ENCODE measurements at places on chromosomes 12 and 14.

GRCh38 chr14:88791629-88792472, 902 bp downstream of the EML5 start:
- DNase-seq = no peak

- DNase-seq = peak; percentile 43
These were observed 158.0 kb downstream of the EGLN3 start for GRCh38 chr14:33792720-33793368.

GRCh38 chr14:100825713-100826331, at the start of gene MEG3:
Gene MEG3, plus strand, starts transcription at chr14:100826118.
- DNase-seq = no peak

DNA sequence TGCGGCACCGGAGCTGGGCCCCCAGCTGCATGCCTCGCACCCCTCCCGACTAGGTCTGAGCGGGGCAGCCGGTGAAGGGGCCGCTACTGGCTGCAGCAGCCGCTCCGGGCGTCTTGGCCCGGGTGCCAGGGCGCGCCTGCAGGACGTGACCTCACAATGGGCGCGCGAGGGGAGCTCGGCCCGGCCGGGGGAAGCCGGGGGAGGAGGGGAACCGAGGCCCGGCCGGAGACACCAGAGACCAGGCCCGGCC, 353 bp downstream of the BAG5 start:
- no peak for DNase-seq

- no peak for DNase-seq
These were observed 123.3 kb downstream of the SSPN start for GRCh38 chr12:26318661-26319068.

GRCh38 chr14:33675415-33676130, 275.3 kb downstream of the EGLN3 start:
- DNase-seq = no peak

- no peak for DNase-seq
These were observed 881 bp downstream of the PYGL start for GRCh38 chr14:50943261-50943942.

GRCh38 chr12:94405413-94406116, 54.1 kb downstream of the CEP83 start:
- no peak for DNase-seq

DNA sequence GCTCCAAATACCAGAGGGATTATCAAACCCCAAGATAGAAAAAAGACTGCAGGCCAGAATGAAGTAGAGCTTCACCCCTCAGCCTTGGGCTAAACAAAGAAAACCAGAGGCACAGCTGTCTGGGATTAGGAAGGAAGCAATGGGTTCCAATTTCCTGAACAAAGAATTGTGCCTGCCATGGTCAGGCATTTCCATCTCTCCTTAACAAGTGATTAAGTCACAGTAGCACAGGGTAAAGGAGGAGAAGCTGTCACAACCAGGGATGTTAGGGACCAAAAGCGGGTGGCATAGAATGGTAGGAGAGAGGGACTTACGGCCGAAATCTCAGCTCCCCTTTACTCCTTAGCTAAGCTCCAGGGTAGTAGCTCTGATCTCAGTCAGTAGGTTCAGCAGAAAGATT, 33.9 kb downstream of the SPTLC2 start:
- DNase-seq = no peak

- no peak for DNase-seq
These were observed 14.7 kb downstream of the DLST start for GRCh38 chr14:74896400-74896799.

GRCh38 chr14:73324533-73324932, 87.2 kb downstream of the PAPLN start:
- no peak for DNase-seq

- DNase-seq = no peak
These were observed 1.6 kb downstream of the CMKLR1 start for GRCh38 chr12:108337235-108338223.

DNA sequence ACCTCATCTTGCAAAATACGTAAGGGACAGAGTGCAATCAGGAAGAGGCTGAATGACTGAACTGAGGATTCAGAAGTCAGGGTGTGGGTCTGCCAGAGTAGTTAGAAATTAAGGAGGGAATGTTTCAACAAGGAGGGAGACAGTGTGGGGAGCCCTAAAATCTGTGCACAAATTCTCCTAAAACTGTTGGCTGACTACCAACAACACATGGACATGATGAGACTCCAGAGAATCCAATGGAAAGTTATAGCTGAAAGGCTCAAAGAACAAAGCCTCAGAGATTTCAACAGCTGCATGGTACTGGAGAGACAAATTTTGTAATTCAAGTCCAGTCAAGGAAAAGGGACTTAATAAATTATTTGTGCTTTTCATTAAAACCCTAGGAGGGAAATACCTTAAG, 36.1 kb upstream of the NEDD1 start:
- DNase-seq = no peak

DNA sequence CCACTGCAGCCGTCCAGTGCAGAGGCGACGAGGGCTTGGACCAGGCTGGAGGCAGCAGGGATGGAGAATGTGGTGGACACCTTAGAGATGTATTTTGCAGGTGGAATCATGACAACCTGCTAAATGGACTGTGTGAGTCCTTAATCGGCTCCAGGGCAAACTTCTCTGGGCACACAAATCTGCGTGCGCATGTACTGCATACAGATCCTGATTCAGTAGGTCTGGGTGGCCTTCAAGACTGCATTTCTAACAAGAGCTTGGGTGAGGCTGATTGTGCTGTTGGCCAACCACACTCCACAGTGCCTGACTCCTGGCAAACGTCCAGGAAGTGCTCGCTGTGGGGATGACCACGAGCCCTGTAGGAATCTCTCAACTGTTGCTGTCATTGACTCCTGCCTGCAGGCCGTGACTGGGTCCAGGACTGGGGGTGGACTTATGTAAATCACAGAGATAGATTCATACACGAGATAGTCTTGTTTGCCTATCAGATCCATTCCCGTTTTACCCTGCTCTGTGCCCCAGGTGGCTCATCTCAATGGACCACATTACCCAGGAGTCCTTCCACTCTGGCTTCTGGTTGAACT, 27.2 kb downstream of the JDP2 start:
- no peak for DNase-seq

GRCh38 chr14:62213516-62213915, 451.3 kb downstream of the SNAPC1 start:
- no peak for DNase-seq

DNA sequence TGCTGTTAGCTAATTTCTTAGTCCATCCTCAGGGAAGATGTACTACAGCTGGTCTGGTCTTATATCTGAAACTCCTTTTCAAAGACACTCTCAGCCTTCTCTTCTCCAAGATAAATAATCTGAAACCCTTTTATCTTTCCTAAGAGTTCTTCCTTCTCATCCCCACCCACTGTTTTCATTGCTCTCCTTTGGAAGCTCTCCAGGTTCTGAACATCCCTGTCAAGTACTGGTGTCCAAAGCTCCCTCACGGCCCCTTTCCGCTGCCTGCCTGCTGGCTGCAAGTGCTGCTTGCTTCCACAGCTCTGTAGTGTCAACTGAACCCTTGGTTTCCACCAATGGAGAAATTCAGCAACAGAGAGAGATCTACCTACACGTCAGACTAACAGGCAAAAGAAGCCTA, 6.6 kb upstream of the SLC6A13 start:
- DNase-seq = no peak

DNA sequence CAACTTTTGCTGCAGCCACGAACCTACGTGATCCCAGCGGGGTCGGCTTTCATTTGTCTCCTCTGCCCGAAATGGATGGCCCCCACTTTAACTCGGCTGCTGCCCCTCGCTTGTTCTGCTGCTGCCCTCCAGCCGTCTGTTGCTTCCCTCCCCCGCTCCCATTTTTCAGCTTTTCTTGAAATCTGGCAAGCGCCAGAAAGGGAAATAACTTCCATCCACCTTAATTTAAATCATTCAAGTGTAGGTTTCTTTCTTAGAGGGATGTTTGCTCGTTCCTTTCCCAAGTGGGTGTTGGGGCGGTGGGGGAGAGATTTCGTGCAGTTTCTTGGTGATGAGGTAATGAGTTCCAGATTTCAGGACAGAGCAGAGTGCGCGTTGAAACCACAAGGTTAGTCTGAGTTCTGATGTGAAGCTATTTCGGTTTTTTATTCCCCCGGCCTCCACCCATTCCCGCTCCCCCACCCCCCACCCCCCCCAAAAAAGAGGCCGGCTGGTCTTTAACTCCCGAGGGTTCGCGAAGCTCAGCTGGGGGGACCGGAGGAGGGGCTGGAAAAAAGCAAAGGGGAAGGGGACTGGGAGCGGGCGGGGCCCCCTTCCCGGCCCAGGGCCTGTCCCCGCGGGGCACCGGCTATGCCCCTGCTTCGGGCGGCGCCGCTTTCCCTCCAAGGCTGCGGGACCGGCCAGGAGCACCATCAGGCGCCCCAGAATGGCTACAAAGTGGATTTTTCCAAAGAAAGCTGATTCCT, 2.2 kb upstream of the ZFP36L1 start:
- no peak for DNase-seq

DNA sequence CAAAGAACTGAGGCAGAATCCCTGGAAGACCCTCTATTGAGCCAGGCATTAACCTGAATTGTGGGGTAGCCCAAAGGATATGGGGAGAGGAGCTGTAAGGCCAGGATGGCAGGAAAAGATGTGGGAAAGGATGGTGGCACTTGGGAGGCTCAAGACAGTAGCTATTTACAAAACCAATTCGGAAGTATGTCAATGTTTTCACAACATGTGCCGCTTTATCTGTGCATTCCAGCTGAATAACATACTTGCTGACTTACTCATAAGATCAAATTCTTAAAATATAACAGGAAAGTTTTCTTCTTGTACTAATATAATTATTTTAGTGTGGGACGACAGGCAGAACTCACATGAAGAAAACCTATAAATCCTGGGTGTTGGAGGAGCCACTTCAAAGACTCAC, 10.6 kb downstream of the BBS10 start:
- DNase-seq = no peak

DNA sequence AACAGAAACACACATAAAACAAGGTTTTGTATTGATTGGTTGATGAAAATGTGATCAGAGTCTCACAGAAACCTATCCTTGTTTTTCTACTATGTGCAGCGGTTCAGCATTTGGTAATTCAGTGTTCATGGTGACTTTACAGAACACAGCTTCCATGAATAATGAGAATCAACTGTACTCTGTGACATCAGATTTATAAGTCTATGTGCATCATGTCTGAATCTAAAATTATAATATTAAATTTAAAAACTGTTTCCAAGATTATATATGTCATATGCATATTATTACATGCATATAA, 104.3 kb downstream of the SLC16A7 start:
- DNase-seq = no peak

- DNase-seq = no peak
These were observed 172.2 kb downstream of the NAV3 start for GRCh38 chr12:78002878-78003277.

- DNase-seq = no peak
These were observed 80.3 kb downstream of the ESRRB start for GRCh38 chr14:76456200-76456599.

- no peak for DNase-seq
These were observed 11.1 kb downstream of the TTC5 start for GRCh38 chr14:20294636-20295035.

- DNase-seq = no peak
These were observed 5.8 kb downstream of the GPR68 start for GRCh38 chr14:91238661-91239060.

DNA sequence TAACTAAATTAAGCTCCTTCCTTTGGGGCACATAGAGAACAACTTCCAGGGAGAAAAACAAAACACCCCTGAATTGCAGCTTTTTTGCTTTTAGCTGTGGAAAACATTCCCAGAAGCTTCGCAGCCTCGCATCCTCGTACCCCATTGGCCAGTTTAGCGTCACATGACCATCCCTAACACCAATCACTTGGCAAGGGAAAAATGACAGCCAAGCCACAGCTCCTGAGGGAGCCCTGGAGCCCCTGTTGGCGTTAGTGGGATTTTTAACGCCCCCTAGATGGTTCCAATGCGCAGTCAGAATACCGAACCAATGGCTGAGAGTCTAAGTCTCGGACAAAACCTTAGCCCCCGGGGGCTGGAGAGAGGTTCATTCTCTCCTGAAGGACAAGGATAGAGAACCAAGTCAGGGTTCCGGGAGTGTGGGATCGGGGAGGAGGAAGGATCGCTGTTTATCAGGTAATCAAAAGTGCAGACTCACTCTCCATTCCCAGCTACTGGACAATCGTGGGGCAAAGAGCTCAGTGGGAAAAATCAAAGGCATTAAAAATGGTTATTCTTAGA, 135.6 kb upstream of the HIF1A start:
- DNase-seq = no peak

GRCh38 chr14:55070981-55071411, 19.5 kb downstream of the MAPK1IP1L start:
- no peak for DNase-seq

- DNase-seq = no peak
These were observed 59.2 kb upstream of the ZDHHC17 start for GRCh38 chr12:76704693-76705092.

DNA sequence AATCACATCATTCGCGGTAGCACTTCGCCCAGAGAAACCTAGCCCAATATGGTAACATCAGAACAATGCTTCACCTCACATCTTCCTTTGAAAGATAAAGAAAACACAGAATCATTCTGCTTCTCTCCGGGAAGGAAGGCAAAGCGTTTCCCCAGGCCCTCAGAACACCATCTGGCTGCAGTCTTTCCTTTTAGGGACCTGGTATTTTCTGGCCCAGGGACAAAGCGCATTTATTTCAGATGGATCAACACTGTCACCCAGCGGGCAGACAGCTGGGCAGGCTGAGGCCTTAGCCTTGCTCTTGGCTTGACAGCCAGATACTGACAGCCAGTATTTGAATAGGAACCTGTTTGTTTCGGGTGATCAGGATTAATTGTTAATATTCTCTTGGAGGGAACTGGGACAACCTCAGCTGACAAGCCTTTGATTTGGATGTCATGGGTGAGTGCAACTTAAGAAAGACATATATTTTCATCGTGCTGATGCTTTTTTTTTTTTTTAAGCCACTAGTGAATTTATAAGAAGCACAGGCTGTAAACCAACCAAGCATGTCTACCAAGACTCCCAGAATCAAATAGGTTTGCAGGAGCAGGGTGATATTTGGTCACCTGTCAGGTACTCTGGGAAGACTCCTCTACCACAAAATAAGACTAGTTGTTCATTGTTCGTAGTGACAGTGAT, 118.9 kb downstream of the VEZT start:
- no peak for DNase-seq

GRCh38 chr14:105891631-105892452, 365.5 kb downstream of the TMEM121 start:
- no peak for DNase-seq

DNA sequence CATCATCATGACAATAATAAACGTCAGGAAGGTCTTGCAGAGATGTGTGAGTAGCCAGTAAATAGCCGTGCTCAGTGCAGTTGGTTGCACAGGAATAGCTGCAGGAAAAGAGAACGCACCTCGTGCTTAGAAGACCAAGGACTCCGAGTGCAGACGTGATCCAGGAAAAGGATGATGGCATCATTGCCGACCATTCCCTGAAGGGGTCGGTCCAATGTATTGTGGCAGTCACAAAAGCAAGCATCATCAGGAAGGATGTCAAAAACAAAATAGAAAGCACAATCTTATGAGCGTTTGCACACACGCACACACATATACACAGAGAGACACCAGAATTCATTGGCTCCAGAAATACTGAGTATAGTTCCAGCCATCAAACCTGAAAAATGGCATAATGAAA, 12.8 kb downstream of the DUSP6 start:
- DNase-seq = no peak

GRCh38 chr12:843609-844008, 91.2 kb downstream of the WNK1 start:
- DNase-seq = no peak
